ENCODE measurements at places on chromosomes 2 and 18.

- no peak for DNase-seq
Measured at GRCh38 chr18:21242780-21243401, 859 bp downstream of the GREB1L start.

DNA sequence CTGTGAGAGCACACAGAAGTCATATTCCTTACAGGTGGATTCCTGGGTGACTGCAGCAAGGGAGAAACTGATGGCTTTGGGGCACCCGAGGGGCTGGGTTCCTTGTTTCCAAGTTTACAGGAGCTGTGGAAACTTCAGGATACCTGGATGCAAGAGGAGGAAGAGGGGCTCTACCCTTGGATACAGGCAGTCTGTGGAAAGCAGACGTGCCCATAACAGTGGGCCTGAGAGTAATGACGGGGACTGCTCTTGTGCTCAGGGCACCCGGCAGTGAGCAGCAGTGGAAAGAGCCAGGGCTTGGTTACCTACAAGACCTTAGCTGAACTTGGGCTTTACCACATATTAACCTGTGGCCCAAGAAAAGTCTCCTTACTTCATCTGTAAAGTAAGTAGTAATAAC, 102.2 kb upstream of the TGFA start:
- no peak for DNase-seq

- no peak for DNase-seq
Measured at GRCh38 chr2:50672282-50672681, 359.6 kb downstream of the NRXN1 start.

GRCh38 chr2:131154071-131154531, 49.0 kb downstream of the PLEKHB2 start:
- peak; percentile 24 for DNase-seq

GRCh38 chr2:102513355-102513939, 40.4 kb downstream of the SLC9A4 start:
- DNase-seq: no peak

GRCh38 chr2:11133238-11133935, 21.9 kb upstream of the SLC66A3 start:
- DNase-seq: no peak

- no peak for DNase-seq
Measured at GRCh38 chr2:152243761-152244640, 68.4 kb upstream of the STAM2 start.

GRCh38 chr2:179410552-179411356, 146.1 kb upstream of the SESTD1 start:
- peak; percentile 22 for DNase-seq

DNA sequence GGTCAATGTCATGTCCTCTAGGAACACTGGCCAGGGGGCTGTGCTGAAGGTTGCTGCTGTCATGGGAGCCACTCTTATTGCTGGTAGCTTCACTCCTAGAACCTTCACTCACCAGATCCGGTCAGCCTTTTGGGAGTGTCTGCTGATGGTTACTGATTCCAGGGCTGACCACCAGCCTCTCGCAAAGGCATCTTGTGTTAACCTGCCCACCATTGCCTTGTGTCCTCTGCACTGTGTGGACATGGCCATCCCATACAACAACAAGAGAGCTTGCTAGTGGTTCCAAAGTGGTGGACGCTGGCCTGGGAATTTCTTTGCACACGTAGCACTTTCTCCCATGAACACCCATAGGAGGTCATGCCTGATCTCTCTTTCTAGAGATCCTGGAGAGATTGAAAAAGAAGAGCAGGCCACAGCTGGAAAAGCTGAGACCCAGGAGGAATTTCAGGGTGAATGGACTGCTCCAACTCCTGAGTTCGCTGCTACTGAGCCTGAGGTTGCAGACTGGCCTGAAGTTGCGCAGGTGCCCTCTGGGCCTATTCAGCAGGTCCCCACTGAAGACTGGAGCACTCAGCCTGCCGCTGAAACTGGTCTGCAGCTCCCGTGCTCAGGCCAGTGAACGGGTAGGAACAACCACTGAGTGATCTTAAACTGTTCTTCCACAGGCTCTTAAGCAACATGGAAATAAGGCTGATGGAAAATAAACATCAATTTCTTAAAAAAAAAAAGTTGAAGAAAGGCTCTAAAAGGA, 18.7 kb upstream of the C2orf80 start:
- no peak for DNase-seq

DNA sequence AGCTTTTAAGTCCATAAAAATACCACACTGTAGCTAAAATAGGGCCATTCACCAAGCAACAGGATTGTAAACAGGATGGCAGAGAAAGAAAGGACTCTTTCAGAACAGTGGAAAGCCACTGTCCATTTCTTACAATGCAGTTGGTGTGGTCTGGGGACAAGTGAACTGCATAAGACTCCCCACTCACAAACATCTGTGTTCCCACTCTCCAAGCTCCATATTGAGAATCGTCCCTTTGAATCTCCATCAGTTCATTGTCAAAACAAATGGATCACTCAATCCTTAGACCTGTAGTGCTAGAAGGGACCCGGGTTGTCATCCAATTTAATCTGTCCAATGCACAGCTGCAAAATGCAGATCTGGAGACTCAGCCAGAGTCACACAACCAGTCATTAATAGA, 347.4 kb upstream of the KLHL29 start:
- no peak for DNase-seq

- no peak for DNase-seq
Measured at GRCh38 chr2:188664416-188664815, 309.8 kb upstream of the COL3A1 start.

DNA sequence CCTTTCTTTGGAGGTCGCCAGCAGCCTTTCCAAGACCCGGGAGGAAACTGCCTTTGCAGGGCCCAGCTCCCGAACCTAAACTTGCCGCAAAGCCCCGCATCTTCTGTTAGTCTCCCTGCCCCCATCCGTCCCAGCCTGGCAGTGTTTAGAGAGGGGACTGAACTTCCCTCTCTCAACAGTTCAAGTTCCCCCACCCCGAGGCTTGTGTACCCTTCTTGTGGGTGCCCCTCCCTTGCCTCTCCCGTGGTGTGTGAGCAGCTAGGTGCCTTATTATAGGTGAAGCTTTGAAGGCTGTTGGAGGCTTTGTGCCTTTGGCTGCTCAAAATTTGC, 1.4 kb downstream of the LBH start:
- DNase-seq: no peak

DNA sequence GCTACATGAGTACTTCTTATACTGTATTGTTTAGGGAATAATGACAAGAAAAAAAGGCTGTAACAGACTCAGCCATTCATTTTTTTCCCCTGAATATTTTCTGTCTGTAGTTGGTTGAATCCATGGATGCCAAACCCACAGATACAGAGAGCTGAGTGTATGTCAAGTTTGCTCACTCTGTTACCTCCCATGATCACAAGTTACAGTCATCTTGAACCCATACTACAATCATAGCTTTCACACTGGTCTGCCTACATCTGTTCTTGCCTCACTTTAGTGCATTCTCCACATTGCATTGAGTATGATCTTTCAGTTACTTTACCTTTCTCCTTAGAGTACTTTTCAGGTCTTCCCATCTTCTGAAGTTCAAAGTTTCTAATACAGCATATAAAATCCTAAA, 94.0 kb downstream of the BIRC6 start:
- DNase-seq: no peak

All from AML-193 (cell line).